ENCODE measurements at places on chromosomes 6 and 20.
A peak's percentile ranks its signal among the peaks of the same experiment; 100 is the strongest.

GRCh38 chr20:22389836-22390542 is 194.4 kb downstream of the FOXA2 start:
- no peak for DNase-seq

- DNase-seq = peak; percentile 45
Observed at GRCh38 chr6:163413345-163414116, 987 bp upstream of the QKI start.

DNA sequence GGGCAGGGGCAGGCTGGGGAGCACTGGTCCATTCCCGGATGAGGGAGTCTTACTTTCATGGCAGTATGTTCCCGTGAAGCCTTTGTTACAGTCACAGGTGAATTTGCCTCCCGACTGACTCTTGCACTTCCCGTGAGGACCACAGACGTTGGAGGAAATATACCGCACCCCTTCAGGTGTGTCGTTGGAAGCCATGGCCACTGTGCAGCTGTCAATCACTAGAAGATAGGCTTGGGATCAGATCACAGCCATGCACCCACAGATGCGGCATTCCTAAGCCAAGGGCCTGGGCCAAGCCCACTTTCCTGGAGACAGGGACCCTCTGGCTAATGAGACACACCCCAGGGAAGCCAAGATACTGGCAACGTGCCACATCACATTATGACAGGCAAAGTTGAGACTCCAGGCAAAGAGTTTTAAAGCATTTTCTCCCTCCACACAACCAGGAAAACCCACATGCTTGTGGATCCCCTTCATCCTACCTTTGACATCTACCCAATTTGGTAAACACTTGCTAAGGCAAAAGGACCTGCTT is 26.8 kb downstream of the JAG1 start:
- DNase-seq = no peak

DNA sequence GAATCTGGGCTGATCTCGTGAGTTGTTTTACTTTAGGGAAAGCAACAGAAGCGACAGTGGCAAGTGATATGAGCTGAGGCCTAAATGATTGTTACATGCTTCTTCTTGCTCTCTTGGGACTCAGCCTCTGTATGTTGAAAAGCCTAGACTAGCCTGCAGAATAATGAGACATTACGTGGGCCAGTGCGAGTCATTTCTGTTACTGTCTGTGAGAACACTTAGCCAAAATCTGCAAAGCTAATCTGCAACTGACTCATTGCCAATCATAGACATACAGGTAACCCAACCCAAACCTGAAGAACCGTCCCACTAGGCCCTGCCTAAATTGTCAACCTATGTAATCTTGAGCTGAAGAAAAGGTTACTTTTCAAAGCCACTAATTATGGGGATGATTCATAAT is 77.4 kb upstream of the F13A1 start:
- DNase-seq = no peak

- no peak for DNase-seq
Observed at GRCh38 chr6:23377830-23378229, 748.2 kb upstream of the NRSN1 start.

DNA sequence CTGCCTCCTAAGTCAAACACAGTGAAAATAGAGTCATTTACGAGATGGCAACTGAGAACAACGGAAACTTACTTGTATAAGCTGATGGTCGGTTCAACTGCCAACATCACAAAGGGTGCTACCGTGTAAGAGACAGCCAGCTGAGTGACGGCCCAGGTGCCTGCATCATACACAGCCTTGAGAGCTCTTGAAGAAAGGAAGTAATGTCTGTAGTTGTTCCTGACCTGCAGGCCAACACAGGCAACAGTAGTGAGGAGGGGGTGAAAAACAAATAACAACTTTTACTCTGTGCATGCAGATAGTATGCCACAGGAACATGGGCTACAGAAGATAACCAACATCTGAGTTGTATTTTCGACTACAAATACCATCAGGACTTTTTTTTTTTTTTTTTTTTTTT is 102.7 kb downstream of the MBOAT1 start:
- no peak for DNase-seq

- no peak for DNase-seq
Observed at GRCh38 chr6:158391276-158391675, 79.0 kb downstream of the TULP4 start.

DNA sequence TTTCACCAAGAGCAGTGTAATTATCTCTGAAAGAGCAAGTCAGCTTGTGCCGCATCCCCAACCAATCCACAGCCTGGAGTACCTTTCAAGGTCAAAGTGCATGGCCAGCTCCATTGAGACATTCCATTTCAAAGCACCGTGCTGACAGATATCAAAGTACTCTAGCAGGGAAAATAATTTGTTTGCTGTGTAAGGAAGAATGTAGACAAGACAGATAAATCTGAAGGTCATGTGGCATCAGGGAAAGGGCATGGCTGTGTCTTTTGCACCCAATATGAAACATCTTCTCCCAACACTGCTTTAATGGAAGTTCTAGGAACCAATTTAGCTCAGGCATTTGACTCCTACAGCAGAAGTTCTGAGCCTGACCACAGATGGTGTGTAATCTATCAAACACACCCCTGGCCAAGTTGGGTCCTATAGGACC is 242.7 kb upstream of the TAB2 start:
- no peak for DNase-seq

GRCh38 chr6:3725145-3726047 is 26.1 kb downstream of the PXDC1 start:
- no peak for DNase-seq

- no peak for DNase-seq
Observed at GRCh38 chr6:147438758-147439528, 69.5 kb upstream of the SAMD5 start.

DNA sequence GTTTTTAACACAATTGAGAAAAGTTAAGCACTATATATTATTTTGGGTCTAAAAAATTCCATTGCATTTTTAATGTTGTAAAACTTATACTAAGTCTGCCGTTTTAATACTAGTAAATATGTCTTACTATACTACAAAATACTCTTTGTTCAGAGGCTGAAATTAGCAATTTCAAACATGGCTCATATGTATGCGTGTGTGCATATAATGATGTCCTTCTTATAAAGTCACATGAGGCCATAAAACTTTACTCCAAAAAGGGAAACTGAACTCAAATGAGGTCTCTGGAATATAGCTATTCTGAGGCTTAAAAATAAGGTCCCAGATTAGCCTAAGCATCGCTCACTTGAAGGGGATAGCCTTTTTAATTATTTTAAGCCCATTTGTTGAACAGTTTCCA is 224.0 kb downstream of the MYLK4 start:
- no peak for DNase-seq

- DNase-seq = no peak
Observed at GRCh38 chr6:105428342-105428957, 25.6 kb upstream of the PREP start.

DNA sequence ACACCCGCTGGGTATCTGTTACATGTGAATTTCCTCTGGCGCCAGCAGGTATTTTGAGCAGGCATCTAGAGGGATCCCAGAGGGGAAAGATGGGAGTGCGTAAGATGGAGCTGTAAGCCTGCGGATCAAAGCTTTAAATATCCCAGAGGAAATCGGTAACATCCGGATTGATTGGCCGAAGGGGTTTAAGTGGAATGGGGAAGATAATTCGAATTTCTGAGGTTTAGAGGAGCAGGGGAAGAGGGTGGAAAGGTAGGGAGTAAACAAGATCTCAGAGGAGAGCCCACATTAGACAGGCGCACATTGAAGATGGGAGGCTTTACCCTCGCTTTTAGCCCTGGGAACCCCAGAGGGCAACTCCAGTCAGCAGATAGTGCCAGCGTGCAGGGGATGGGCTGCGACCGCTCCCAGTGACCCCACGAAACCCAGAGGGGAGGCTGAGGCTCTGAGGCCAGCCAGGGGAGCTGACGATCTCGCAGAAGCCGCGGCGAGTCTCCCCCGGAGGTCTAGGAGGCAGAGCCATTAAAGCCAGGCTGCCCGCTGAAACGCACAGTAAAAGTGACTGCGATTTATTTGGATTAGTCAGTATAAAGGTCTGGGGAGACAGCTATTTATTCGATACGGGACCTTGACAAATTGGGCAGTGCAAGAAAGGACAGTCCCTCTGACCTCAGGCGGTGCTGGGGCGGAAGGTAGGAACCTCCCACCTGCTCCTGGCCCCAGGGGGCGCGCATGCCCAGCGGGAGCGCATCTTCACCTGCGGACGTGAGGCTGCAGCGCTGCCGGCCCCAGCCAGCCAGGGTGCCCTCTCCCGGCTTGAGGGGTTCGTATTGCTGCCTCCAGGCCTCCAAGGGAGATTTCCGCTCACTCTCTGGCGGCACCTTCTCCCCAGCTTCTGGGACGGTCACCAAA is 34.3 kb upstream of the TCF21 start:
- DNase-seq = no peak

GRCh38 chr6:36273802-36274514 is 4.1 kb downstream of the PNPLA1 start:
- DNase-seq = no peak

DNA sequence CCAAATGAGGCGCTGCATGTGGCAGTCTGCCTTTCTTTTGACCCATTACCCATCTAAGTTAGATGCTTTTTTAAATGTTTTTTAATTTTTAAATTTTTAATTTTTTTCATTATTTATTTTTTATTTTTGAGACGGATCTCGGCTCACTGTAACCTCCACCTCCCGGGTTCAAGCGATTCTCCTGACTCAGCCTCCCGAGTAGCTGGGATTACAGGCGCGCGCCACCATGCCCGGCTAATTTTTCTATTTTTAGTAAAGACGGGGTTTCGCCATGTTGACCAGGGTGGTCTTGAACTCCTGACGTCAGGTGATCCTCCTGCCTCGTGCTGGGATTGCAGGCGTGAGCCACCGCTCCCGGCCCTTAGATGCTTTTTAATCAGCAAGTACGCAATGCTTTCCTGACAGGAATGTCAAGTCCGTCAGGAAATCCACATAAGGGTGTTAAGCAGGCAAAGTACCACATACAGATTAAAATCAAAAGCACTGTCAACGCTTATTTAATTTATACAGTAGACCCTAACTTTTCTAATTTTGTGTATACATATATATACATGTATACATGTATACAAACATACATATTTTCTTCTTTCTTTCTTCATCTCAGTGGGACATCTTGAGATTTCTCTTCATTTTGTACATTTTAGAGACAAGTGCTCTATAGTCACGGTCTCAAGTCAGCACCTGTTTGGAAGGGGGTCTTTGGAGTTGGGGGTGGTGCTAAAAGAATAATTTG is 995 bp upstream of the GSTA4 start:
- DNase-seq = peak; percentile 18

DNA sequence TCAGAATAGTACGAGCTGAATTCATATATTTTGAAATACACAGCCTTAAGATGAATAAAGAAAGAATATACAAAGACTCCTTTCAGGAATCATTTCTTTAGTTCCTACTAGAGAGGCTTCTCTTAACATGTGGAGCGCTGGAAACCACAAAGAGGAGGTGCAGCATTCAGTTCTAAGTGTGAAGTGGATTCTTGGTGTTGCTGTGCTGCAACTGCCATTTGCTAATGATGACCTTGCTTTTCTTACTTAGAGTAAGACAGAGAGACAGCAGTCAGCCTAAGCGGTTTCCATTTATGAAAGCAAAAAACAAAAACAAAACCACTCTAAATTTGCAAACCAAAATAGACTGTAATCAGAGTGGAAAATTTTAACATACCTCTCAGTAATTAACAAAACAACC is 629.0 kb downstream of the EPHA7 start:
- DNase-seq = no peak

GRCh38 chr6:36851149-36851614 is 11.9 kb upstream of the CPNE5 start:
- peak; percentile 68 for DNase-seq

GRCh38 chr20:61817575-61817974 is 248.1 kb downstream of the TAF4 start:
- no peak for DNase-seq

DNA sequence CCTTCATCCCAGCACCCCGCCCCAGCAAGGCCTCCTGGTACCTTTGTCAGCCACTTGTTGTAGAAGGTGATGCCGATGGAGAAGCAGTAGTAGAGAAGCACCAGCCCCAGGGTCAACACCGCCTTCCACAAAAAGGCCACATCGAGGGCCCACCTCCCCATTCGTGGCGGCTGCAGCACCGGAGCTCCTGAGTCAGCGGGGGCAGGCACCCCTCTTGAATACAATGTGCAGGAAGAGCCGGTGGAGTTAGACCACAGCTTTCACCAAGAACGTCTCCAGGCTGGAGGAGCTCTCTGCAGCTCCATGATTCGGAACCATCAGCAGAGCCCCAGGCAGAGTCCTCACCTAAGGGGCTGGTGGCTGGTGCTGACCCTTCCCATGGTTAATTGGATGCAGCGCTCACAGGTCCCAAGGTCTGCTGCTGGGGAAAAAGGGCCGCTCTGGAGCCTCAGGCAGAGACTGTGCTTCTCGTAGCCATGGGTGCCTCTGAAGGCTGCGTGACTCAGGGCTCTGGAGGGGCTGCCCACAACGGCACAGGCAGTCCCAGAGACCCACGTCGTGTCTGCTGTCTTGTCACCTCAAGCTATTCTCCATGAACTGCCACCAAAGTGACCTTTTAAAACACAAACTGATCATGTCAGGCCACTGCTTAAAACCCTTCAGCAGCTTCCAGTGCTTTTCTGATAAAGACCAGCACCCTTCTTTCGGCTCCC is 47.9 kb downstream of the ELMO2 start:
- no peak for DNase-seq

- DNase-seq = no peak
Observed at GRCh38 chr20:25280574-25281535, 33.0 kb downstream of the PYGB start.

- no peak for DNase-seq
Observed at GRCh38 chr6:102841060-102841459, 1447.6 kb downstream of the GRIK2 start.

GRCh38 chr6:144646093-144647056 is 361.2 kb downstream of the UTRN start:
- DNase-seq = no peak

DNA sequence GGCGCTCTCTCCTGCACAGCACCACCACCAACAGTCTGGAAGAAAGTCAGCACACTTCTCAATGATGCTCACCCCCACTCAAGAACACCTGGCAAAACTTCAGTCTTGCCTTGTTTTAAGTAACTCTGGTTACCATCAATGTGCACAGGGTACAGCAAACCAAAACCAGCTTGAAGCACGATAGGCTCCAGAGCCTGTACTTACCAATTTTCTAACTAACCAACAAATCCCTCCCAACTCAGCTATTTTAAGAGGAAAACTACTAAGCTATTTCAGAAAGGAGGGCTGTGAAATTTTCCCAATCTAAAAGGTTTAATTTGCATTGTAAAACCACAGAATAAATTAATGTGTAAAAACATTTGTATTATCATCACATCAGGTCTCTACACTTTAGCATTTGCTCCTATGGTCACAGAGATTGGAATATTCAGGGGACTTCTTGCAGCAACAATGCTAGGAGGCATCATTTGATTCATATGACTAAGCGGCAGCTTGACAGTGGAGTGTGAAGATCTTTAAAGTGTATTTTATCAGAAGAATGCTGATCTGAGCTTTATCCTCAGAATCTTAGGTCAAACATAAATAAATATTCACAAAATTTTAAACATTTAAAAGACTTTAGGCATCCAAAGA is 82.8 kb downstream of the RALGAPA2 start:
- DNase-seq = no peak

DNA sequence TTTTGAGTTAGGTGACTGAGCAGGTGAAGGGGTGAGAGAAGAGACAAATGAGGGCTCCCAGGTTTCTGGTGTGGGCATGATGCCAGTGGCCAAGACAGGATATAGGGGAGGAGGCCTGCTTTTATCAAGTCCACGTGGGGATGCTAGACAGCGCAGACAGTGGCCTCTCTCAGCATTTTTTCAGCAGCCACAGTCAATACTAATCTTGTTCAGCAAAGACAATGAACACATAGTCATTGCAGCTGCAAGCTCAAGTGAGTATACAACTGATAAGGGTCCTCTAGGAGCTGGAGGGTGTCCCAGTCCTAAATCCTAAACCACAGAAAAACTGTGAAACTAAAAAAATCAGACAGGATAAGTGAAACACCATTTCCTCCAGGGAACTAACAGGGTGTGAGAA is 48.6 kb downstream of the UQCC1 start:
- DNase-seq = no peak
